ENCODE measurements at places on chromosomes 6 and 20.

DNA sequence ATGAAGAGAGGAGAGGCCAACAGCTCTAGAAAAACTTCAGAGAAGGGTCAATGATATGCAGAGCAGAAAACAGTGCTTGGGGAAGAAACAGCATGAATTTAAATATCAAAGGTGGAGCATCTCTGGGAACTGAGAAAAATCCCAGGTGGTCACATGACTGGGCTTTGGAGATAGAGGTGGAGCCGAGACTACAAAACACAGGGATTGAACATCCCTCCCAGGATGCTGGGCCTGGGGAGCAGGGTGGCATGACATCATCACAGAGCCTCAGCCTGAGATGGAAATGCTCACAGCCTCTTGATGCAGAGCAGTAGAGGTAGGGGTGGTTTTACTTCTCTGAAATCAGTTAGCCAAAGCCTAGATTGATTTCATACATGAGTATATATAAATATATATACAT, 529.5 kb downstream of the PRKN start:
- DNase-seq: no peak

- no peak for DNase-seq
These were observed 309.5 kb upstream of the CHD6 start for GRCh38 chr20:41927655-41928054.

DNA sequence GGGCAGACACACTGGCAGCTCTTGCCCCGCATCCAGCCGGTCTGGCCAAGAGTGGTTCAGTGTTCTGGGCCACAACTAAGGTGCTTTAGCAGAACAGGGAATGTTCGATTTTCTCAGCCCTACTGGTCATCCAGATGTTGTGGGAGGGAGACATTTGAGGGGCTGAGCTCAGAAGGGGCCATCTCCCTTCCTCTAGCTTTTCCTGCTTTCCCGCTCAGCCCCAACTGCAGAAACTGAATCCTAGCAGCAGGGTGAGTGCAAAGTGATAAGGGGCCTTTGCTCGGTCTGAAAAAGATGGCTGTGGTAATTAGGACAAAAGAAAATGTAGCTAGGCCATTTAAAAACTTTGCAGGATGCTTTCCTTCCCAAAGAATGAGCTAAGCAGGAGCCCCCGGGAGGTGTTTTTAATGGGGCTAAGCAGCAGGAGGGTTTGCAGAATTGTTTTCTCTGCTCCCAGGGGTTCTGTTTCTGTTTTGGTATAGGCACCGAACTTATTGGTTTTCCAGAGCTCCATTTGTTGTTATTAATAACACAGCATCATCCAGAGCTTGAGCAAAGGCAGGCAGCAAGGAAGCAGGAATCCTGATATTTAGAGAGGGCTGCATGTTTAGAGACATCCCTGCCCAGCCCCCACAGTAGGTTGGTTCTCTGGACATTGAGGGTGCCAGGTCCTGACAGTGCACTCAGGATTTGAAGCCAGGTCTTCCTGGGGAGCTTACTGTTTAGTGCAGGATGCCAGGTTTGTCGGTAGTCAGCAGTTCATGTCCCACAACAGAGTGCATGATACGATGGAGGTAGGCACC, 210.9 kb downstream of the SLC24A3 start:
- no peak for DNase-seq

GRCh38 chr20:59835448-59836395, 97.7 kb downstream of the SYCP2 start:
- DNase-seq: no peak

DNA sequence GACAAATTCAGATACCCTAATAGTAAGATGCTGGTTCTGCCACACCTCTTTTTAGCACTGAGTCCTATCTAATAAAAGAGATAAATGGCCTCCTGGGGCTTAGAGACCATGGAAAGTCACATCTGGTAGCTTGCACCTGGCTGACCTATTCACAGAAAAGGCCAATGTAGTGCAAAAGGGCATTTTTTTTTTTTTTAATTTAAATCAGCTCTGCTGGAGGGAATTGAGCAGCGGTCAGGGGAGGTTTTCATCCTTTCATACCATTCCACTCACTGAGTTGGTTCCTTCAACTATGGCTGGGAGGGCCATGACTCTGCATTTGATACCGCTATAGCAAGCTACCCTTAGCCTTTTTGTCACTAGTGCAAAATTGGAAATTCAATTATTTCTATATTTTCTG, 20.1 kb upstream of the HS3ST5 start:
- no peak for DNase-seq

DNA sequence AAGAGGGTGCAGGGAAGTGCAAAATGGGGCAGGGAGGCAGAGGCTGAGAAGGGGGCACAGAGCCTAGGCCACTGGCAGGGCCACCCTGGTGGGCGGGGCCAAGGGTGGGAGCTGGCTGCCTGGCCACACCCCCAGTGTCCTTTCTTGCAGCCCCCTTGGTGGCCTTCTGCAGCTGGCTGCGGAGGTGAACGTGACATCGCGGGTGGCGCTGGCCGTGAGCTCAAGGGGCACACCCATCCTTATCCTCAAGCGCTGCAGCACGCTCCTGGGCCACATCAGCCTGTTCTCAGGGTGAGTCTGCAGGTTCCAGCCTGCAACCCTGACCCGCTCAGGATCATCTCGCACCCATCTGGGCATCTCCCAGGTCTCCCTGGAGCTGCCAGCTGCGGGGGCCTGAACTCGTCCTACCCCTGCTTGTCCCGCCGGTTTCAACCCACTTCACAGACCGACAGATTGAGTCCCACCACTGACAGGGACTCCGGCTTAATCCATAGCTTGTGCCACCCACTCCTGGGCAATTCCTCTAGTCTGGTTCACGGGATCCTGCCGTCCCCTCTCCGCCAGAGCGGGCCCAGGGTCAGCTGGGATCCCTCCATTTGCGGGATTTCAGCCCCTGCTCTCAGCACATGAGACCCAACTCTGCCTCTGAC, 6.2 kb downstream of the BPIFB3 start:
- DNase-seq: no peak

- no peak for DNase-seq
These were observed 83.5 kb upstream of the SLC22A23 start for GRCh38 chr6:3540253-3540820.

GRCh38 chr6:136784271-136784664, 8.0 kb downstream of the MAP3K5 start:
- DNase-seq: no peak

DNA sequence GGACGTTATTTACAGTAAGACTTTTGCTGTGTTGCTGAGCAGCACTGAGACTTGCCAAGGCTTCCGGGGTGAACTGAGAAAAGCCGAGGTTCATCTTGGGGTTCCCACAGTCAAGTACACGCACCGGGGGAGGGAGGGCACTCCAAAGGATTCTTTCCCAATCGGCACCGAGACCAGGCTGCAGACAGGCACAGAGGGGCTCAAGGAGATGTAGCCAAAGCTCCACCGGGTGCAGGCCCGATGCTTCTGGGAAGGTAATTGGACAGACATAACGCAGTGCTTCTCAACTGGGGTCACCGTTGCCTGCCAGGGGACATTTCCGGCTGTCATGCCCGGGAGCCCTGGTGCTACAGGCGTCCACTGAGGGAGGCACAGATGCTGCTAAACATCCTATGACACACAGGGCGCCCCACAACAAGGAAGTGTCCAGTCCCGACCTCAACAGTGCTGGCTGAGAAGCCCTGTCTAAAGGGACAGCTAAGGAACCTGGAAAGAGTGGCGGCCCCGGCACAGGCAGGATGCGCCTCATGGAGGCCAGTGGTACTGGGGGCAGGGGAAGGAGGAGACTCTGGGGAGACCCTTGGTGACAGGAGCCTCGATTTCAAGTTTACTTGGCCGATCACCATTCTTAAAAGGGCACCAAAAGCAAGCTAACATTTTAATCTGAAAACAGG, 92.9 kb downstream of the RAMACL start:
- DNase-seq: no peak

All from activated CD8-positive, alpha-beta memory T cell treated with anti-CD3 and anti-CD28 coated beads, Interleukin-2, amount 50 U/mL, for 48 hours (primary cell).